ENCODE measurements at places on chromosomes 7 and 10.

DNA sequence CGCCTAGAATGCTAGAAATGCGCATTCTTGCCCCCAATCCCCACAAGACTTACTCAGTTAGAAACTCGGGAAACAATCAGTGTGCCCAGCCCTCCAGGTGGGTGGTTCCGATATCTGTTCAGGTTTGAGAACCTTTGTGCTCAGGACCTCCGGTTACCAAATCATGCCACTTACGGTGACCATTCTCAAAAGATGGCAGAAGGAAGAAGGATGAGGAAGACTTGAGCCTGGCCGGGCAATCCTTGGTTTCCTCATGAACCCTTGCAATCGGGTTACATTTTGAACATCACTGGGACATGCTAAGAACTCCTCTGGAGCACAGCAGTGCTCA, 52.1 kb downstream of the RBM17 start:
- no peak for DNase-seq

DNA sequence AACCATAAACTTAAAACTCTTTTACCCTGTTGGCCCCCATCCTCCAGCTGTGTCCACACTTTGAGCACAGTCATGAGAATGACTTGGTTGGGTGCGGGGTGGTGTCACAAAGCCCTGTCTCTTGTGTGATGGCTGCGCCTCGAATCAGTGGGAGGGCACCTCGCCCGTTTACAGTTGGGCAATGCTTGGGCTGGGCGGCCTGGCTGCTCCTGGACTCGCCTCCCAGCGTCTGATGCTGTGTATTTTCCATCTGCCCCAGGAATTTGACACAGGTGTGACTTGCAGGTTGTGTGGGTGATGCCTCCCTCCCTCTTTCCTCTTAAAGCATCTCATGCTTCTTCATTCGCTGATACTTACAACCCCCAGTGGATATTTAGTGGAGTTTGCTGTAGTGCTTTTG, 33.7 kb downstream of the CHST12 start:
- no peak for DNase-seq

DNA sequence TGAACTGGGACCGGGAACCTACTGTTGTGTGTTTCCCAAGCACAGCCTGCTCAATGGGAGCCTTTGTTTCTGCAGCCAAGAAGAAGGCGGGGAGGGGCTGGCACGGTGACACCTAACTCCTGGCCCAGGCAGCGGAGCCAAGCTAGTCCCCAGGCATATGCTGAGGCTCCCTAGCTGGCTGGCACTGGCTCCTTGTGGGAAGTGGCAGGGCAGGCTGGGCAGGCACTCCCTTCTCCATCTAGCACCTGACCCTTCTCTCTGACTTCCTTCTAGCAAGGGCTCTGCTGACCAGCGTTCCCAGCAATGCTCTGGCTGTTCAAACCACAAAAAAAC, 325.0 kb downstream of the PLXNA4 start:
- DNase-seq: no peak

DNA sequence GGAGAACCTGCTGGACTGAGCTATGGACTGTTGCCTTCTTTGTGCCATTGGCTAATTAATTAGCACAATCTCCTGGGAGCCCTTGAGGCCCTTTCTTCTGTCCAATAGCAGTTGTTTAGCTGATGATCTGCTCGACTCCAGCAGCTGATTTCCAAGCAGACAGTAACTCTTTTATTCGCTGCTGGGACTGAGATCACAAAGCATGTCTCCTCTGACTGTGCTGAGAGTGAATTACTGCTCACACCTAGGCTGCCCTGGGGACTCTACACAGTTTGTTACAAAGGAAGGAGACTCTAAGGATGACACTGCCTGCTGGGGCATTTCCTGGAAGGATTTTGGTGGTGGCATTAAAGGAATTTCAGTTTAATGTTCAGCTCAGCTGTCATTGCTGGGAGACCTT, 31.4 kb downstream of the CASP7 start:
- no peak for DNase-seq

GRCh38 chr10:120802935-120803334, 48.2 kb upstream of the WDR11 start:
- DNase-seq: no peak

DNA sequence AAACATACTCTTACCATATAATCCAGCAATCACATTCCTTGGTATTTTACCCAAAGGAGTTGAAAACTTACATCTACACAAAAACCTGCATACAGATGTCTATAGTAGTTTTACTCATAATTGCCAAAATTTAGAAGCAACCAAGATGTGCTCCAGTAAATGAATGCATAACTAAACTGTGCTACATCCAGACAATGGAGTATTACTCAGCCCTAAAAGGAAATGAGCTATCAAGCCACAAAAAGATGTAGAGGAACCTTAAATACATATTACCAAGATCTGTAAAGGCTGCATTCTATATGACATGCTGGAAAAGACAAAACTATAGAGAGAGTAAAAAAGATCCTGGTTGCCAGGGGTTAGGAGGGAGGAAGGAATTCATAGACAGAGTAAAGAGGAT, 21.8 kb upstream of the CH25H start:
- no peak for DNase-seq

GRCh38 chr10:24215196-24215595, 6.3 kb downstream of the KIAA1217 start:
- no peak for DNase-seq

GRCh38 chr10:133104963-133105640, 17.4 kb downstream of the ADGRA1 start:
- DNase-seq: no peak

- DNase-seq: no peak
Measured at GRCh38 chr7:117017702-117018266, 64.5 kb downstream of the ST7 start.

DNA sequence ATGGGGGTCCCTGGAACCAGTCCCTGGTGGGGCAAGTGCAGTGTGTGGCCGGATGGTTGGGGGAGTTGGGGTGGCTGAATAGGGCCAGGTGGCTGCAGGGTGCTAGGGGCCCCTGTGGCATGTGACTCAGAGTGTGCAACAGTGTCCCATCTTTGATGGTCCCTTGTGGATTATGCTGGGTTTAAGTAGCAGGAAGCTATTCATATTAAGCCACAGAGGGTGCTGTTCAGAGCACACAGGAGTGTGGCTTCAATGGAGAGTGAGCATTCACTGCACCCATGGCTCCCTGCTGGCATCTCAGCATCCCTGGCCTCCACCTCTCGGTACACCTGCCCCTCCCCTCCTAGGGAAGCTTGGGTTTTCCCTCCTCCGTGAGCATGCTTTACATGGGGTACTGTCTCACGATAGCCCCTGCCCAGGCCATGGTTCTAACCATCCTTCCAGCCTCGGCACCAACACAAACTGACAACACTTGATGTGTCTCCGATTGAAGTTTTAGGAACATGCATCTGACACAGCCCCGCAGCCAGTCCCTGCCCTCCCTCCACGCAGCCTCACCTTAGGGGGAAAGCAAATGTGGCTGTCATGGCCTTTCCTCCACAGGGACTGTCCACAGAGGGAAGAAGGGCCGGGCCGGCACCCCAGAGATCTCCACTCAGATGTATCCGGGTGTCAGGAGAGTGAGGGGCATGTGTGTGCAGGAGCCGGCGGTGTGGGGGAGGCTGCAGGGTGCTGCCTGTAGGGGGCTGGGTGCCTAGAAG, 30.4 kb upstream of the PPIF start:
- DNase-seq: no peak

DNA sequence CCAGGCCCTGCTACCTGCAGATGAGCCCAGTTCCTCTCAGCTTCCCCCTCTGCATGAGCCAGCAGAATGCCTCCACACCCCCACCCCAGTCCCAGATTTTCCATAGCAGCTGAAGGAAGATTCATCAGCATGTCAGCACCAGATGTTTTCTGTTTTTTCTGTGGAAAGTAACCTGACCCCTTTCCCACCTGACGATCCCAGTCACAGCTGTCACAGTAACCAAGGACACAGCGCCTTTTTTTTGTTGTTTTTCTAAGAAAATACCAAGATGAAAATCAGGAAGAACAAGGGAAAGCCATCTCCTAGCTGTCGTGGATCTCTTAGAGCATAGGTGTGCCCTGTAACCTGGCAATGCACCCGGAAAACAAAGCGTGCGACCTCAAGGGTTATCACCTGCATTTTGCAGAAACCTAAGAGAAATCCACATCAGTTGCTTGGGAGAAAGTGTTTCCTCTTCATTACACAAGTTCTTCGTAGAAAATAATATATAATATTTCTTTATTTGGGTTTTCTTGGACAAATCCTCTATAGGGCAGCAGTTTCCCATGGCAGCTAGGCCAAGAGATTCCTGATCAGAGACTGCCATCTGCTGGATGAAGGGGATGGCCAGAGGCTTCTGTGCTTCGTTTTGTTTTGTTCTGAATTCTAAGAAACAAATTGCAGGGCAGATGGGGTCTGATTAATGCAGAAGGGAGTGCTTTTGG, 401.9 kb downstream of the TNS3 start:
- DNase-seq: peak; percentile 77

GRCh38 chr10:88735661-88736060, 24.2 kb upstream of the LIPN start:
- no peak for DNase-seq

DNA sequence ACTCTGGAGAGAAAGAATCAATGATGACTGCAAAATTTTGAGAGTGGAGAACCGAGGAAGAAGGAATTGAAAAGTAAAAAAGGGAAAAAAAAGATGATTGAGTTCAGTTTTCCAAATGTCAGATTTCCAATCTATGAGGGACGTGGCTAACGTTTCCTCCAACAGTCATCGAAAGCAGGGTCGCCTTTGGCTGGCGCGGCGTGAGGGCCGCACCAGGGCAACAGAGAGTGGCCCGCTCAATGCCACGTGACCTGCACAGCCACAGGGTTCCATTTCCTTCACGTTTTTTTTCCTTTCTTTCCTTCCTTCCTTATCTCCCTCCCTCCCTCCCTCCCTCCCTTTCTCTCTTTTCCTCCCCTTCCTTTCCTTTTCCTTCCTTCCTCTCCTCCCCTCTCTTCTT, 101.9 kb downstream of the WDR37 start:
- DNase-seq: no peak

DNA sequence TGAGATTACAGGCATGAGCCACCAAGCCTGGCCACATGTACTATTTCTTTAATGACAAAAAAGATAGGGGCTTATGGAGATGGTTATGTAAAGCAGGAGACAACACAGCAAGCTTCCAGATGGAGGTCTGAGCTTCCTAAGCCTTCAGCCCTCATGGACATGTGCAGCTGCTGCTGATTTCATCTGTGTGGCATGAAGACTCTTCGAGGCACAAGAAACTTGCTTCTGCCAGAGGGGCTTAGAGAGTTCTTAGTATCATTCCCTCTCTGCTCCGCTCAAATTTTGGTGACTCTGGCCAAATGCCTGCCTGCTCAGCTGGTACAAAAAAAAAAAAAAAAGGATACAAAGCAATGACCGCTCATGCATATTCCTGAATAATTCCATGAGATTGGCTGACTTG, 552.5 kb downstream of the TYW1 start:
- peak; percentile 27 for DNase-seq

DNA sequence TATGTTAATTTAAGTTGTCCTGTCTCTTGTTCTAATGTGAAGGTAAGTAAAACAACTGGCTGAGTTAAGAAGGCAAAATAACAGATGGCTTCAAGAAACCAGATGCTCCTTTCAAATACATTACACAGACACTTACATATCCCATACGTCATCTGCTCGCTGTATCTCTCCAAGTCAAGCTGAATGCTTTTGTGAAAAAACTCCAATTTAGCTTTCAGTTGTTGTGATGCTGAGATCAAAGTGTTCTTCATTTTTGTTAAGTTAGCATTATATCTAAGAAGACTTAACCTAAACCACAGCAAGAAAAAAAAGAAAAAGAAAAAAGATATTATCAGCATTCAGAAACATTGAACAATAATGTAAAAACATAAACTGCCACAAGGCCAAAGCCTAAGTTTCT, 18.5 kb upstream of the ERLIN1 start:
- peak; percentile 17 for DNase-seq

DNA sequence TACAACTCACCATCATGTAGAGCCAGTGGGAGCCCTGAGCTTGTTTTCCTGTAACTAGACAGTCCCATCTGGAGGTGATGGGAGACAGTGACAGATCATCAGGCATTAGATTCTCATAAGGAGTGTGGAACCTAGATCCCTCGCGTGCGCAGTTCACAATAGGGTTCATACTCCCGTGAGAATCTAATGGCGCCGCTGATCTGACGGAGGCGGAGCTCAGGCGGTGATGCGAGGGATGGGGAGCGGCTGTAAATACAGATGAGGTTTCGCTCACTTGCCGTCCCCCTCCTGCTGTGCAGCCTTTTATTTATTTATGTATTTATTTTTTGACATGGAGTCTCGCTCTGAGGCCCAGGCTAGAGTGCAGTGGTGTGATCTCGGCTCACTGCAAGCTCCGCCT, 139.3 kb downstream of the CAMK1D start:
- DNase-seq: no peak

DNA sequence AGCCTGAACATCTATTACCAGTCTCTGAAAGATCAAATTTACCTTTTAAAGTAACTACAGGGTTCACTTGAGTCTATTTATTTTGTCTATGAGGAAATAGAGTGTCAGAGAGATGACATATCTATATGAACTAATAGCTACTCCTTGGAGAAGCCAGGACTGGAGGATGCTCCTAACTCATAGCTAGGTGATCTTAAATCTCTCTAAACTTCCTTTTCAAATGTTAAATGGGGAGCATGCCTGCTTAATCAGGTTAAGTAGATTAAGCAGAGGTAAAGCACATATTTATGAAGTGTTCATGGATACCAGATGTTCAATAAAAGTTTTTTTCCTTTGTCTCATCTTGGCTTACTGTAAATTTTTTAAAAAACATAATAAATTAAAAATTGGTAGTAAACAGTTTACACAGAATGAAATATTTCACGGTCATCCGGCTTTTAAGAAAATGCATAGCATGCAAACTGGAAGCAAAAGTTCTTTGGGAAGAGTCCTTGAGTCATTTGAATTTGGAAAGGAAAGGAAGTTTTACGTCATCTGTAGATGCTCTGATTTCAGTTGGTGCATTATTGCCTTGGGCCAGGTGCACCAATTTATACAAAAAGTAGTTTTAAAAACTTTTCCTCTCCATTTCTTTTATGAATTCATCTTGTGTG, 155.1 kb downstream of the BICC1 start:
- no peak for DNase-seq

DNA sequence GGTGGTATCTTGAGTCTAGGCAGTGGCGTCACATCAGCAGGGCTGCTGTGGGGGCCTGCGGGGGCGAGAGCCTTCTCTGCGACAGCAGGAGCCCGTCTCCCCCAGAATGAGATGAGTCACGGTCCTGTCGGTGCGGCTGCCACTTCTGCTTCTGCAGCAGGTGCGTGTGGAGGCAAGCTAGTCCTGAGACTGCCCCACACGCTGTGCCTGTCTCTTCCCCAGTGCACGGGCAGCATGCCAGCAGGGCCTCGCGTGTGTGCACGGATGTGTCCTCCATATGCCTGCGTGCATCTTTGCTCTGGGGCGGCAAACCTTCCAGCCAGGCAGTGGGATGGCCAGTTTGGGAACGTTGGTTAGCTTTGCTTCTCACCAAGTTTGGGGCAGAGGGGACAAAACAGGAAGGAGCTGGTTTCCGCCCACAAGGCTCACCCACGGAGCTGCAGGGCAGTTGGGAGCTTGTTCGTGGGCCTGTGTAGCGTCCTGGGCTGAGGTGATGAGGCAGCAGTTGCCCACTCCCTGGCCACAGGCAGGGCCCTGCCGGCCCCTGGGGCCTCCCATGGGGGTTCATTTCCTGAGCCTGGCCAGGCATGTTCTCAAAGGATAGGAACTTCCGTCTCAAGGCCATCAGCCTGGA, 60.8 kb upstream of the PPIF start:
- peak; percentile 25 for DNase-seq
